Jurkat, Clone E6-1 (cell line): ENCODE measurements at places on chromosomes 16 and 17.

DNA sequence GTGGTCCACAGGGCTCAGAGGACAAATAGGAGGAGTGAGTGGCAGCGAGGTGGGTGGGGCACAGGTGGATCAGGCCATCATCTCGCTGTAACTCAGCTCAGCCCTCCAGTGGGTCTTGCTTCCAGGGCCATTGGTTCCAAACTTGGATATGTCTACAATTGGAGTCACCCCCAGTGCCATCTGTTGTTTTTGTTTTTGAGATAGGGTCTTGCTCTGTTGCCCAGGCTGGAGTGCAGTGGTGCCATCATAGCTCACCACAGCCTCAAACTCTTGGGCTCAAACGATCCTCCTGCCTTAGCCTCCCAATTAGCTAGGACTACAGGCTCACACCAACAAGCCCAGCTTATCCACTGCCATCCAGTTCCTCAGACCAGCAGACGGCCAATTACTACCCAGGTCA lies 45.9 kb downstream of the DDX19A start:
- DNase-seq: no peak

GRCh38 chr17:45992904-45993303 lies 6.1 kb upstream of the STH start:
- DNase-seq: no peak

GRCh38 chr17:74349120-74349519 lies 12.5 kb downstream of the BTBD17 start:
- no peak for DNase-seq

- DNase-seq: peak; percentile 16
Observed at GRCh38 chr16:15874745-15875314, 13.6 kb downstream of the CEP20 start.

GRCh38 chr17:3004150-3004801 lies 59.1 kb downstream of the OR1D5 start:
- no peak for DNase-seq

- DNase-seq: no peak
Observed at GRCh38 chr17:60817192-60817591, 139.5 kb downstream of the BCAS3 start.

GRCh38 chr16:3135126-3135715 lies 392 bp downstream of the ZNF213 start:
- DNase-seq: no peak

DNA sequence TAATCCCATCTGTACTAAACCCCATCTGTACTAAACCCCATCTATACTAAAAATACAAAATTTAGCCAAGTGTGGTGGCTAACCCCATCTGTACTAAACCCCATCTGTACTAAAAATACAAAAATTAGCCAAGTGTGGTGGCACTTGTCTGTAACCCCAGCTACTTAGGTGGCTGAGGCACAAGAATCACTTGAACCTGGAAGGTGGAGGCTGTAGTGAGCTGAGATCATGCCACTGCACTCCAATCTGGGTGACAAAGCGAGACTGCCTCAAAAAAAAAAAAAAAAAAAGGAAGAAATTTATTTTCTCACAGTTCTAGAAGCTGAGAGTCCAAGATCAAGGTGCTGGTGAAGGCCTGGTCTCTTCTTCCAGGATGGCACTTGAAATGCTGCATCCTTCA lies 12.1 kb downstream of the ZFP1 start:
- DNase-seq: no peak

- no peak for DNase-seq
Observed at GRCh38 chr17:74935585-74936469, at the start of gene OTOP3. Gene OTOP3 (plus strand): TSS chr17:74935898. CDS start chr17:74935922, 24 bp downstream.
